HCT116 (cell line): ENCODE measurements at places on chromosomes 3 and 15. TPM values are rescaled to one million over a fixed set of nuclear protein-coding genes. Genes with fewer than 3 reads are reported as not detected.

DNA sequence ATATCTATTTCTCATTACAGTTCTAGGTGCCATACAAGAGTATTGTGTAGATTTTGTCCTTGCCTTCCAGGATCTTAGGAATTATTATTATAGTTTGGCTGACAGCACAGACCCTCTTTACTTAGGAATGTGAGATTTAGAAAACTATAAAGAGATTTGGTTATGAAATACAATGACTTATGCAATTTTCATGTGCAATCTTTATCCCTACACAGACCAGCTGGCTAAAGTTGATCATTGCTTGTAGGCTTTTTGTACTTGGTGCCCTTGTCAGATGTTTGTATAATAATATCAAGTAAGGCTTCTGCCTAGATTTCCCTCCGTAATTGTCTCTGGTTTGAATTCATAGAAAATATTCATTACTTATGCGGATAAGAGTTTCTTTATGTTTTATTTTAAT is 174.5 kb upstream of the GAP43 start:
- H3K27ac ChIP-seq = no peak overlapping the region
- no peaks in the 10 kb centered on the region for H3K4me1 ChIP-seq
- DNase-seq = no peak
- no peaks in the 10 kb centered on the region for H3K27me3 ChIP-seq
- no peaks in the 10 kb centered on the region for H3K36me3 ChIP-seq
- H3K4me3 ChIP-seq = no peak overlapping the region

DNA sequence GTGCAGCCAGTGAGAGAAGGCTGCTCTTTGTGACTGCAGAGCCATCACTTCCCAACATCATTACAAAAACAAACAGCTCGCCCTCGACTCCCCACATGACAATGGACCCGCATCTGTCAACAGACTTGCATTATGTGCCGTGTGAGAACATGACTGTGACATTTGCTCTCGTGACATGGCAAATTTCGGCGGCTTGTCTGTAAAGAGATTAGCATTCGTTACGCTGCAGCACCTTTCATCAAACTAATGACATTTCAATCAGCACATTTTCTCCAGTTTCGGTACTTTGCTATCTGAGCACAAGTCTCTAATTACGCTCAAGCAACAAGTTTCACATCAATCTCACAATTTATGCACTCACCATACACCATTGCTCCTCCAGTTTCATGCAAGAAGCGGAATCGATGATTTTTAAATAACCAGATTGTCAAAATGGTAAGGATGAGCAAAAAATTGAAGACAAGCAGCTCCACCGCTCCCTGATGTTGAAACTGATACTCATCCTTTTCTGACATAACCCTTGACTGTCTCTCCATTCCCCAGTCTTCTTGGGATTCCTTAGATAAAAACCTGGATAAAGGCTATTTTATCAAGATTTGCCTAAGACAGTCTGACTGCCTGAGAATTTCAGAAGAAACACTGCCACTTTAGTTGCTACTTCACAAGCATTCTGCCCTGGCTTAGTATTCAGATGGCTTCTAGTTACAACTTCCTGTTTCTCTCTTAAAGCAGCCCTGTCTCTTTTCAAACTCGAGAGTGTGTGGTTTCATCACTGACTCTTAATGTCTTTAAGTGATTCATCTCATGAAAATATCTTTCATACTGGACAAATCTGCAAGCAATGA is at the start of gene SLC9A9:
Gene SLC9A9 (minus strand): TSS at position 682 of the 845 bp plus-strand sequence. CDS start 146 bp downstream, at position 536.
- H3K27me3 ChIP-seq = no peaks in the 10 kb centered on the region
- no peaks in the 10 kb centered on the region for H3K36me3 ChIP-seq
- peak within 1 kb of the TSS; percentile 23 for H3K4me3 ChIP-seq
- no peaks in the 10 kb centered on the region for H3K4me1 ChIP-seq

- no peaks in the 10 kb centered on the region for H3K36me3 ChIP-seq
- no peaks in the 10 kb centered on the region for H3K4me1 ChIP-seq
- no peak overlapping the region for H3K4me3 ChIP-seq
- no peak for DNase-seq
Observed at GRCh38 chr15:36972704-36973103, 127.6 kb downstream of the MEIS2 start.

DNA sequence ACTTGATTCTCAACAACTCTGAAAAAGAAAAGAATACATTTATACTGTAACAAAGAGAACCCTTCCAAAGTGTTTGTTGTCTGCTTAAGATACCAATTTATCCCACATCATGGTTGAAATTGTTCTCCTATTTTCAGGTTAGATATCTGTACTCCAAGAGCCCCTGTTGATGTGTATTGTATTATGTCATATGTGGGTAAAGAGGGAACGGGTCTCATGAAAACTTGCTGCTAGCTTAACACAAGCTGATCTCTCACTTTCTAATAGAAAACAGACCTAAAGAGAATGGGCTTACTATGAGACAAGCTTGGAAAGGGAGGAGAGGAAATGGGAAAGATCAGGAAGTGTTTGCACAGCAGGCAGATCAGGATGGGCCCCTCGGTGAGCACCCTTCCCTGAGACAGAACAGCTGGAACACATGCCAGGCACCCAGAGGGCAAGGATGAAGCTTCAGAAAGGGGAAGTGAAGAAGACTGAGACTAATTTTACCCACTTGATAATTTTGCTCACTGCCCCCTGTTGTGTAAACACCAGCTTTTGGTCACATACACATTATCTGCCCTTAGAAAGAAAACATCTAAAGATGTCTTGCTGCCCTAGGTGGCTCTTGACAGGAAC is 747.9 kb upstream of the CCDC54 start:
- H3K4me3 ChIP-seq = no peak overlapping the region
- H3K27me3 ChIP-seq = no peaks in the 10 kb centered on the region
- no peaks in the 10 kb centered on the region for H3K4me1 ChIP-seq

- no peaks in the 10 kb centered on the region for H3K36me3 ChIP-seq
- H3K27ac ChIP-seq = no peak overlapping the region
- DNase-seq = no peak
- H3K4me3 ChIP-seq = no peak overlapping the region
- no peaks in the 10 kb centered on the region for H3K27me3 ChIP-seq
Observed at GRCh38 chr3:107870943-107871638, 219.7 kb downstream of the CD47 start.

DNA sequence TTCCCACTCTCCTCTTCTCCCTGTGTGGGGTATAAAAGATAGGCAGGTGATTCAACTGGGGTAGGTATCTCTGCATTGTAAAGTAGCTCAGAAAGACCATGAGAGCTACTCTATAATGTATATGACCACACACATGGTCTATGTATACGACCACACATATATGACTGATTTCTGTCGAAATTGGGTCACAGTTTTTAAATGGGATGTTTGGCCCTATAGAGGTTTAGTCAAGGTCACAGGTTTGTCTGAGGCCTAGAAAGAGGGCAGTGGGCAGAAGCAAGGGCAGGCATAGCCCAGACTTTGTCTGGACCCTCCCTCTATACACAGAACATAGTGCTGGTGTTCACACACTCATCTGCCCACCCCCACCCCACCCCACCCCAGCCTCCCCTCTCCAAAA is 4.4 kb downstream of the LAMP3 start:
- H3K27ac ChIP-seq = no peak overlapping the region
- H3K4me1 ChIP-seq = peaks cover 3% of the 10 kb centered on the region; the same call in 1 of the 2 replicates
- DNase-seq = no peak
- H3K27me3 ChIP-seq = no peaks in the 10 kb centered on the region
- H3K4me3 ChIP-seq = no peak overlapping the region
- no peaks in the 10 kb centered on the region for H3K36me3 ChIP-seq

DNA sequence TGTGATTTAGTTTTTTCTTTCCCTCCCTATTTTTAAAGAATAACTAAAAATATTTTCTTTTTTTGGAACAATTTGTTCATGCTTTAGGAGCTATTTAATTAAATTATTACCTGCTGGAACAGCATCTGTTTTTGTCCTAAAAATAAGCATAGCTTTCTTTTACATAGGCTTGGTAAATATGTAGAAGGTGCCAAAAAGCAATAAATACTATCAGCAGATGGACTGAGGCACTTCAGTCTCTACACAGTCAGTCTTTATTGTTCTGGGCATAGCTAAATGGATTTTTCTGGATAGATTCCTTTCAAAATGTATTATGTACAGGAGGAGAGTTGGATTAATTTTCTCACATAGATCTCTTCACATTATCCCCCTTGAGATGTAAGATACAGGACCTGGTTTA is 223.5 kb downstream of the NAALADL2 start:
- H3K27ac ChIP-seq = no peak overlapping the region
- no peak for DNase-seq
- H3K4me3 ChIP-seq = no peak overlapping the region
- H3K4me1 ChIP-seq = no peaks in the 10 kb centered on the region
- no peaks in the 10 kb centered on the region for H3K27me3 ChIP-seq

GRCh38 chr3:16911916-16912315 is 27.2 kb downstream of the PLCL2 start:
- H3K27me3 ChIP-seq = no peaks in the 10 kb centered on the region
- peaks cover 6% of the 10 kb centered on the region for H3K4me1 ChIP-seq
- no peak overlapping the region for H3K27ac ChIP-seq
- no peak overlapping the region for H3K4me3 ChIP-seq
- no peak for DNase-seq
- no peaks in the 10 kb centered on the region for H3K36me3 ChIP-seq

GRCh38 chr3:197376735-197377555 is 78.5 kb upstream of the DLG1 start:
- H3K4me3 ChIP-seq = no peak overlapping the region
- no peaks in the 10 kb centered on the region for H3K27me3 ChIP-seq
- no peak overlapping the region for H3K27ac ChIP-seq
- no peak for DNase-seq
- H3K4me1 ChIP-seq = peaks cover 10% of the 10 kb centered on the region

DNA sequence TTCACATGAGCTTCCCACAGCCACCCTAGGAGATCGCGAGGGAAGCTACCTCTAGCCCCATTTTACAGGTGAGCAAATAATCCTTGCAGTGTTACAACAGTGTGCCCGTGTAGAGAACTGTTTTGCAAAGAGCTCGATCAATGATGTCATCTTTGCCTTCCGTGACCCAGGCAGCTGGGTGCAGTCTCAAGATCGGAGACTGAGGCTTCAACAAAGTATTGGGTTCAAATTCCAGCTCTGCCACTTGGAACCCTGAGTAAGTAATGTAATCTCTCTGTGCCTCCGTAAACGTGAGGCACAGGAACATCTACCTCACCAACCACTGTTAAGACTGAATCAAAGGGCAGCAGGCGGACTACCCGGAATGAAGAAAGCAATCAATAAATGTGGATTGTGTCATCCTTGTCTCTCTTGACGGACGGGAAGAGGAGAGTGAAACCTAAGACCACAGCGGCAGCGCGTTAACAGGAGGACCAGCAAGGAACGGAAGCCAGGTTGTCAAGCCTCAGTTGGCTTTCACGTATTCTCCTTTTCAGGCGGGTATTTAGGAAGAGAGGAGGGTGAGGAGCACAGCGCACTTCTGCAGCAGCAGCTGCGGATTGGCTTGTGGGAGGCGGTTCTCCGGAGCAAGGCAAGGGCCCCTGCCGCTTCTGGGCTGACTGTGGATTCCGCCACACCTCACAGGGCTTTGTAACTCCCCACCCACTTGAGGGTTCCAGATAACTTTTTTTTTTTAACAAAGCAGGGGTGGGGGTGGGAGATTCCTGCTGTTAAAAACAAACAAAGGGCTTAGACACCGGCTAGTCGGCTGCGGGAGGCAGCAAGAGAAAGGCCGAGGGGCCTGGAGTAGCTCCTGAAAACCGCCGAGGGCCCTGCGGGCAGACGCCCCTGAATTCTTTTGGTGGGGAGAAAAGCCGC is 1.5 kb upstream of the SMAD3 start:
- peak overlapping the region; percentile 90 for H3K4me3 ChIP-seq
- peak; percentile 89 for DNase-seq
- H3K4me1 ChIP-seq = peaks cover 54% of the 10 kb centered on the region
- H3K36me3 ChIP-seq = no peaks in the 10 kb centered on the region; the same call in 1 of the 2 replicates
- no peaks in the 10 kb centered on the region for H3K27me3 ChIP-seq

GRCh38 chr3:188389711-188390342 is 235.9 kb downstream of the LPP start:
- no peak overlapping the region for H3K27ac ChIP-seq
- no peaks in the 10 kb centered on the region for H3K36me3 ChIP-seq
- no peak for DNase-seq
- no peaks in the 10 kb centered on the region for H3K27me3 ChIP-seq

- H3K4me3 ChIP-seq = peak within 1 kb of the TSS; percentile 61
- H3K36me3 ChIP-seq = no peaks in the 10 kb centered on the region
- DNase-seq = no peak
- H3K27me3 ChIP-seq = no peaks in the 10 kb centered on the region
- H3K4me1 ChIP-seq = peaks cover 34% of the 10 kb centered on the region
- H3K27ac ChIP-seq = peak within 1 kb of the TSS; percentile 70; the same call in 1 of the 2 replicates
Observed at GRCh38 chr3:50674349-50675178, at the start of gene DOCK3. DOCK3 (plus strand) TSS chr3:50674927; CDS start chr3:50675264, 337 bp downstream.

DNA sequence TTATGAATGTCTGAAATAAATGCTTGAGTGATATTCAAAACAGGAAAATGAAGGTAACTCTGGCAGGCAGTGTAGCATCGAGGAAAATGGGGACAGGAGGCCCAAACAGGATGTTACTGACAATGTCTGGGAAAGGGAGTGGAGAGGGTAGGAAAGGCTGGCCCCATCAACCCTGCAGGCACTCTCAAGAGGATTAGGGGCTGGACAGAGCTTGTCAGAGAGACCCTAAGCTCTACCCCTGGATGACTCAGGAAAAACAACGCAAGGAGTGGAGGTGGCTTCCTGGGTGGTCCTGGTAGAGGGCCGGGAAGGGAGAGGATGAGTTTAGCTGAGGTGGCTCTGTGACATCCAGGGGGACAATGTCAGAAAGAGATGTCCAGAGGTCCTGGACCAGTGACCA is 106.0 kb downstream of the RYK start:
- no peaks in the 10 kb centered on the region for H3K36me3 ChIP-seq
- DNase-seq = no peak
- H3K4me3 ChIP-seq = no peak overlapping the region
- H3K4me1 ChIP-seq = peaks cover 10% of the 10 kb centered on the region; the same call in 1 of the 2 replicates
- H3K27me3 ChIP-seq = no peaks in the 10 kb centered on the region

DNA sequence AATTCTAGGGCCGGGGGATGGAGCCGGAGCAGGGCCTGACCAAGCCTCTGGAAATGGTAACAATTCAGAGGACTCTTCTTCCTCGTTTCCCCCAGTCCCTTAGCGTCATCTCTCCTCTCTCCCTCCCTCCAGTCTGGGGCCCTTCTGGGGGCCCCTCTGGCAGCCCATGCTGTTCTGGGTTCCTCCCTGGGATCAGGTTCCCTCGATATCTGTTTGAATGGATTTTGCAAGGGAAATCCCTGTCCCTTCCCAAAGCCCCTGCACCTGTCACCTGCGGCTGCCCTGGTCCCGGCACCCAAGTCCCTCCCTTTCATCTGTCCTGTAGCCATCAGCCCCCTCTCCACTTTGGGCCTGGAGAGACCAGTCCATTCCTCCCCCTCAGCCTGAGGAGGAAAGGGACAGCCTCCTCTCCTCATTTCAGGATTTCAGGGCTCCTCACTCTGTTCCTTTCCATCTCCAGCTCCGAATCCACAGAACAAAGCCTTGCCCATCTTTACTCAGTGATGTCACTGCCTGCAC is 1.7 kb upstream of the PLCB2 start:
- no peak overlapping the region for H3K27ac ChIP-seq
- peaks cover 8% of the 10 kb centered on the region; the same call in 1 of the 2 replicates for H3K4me1 ChIP-seq
- no peak for DNase-seq
- H3K36me3 ChIP-seq = no peaks in the 10 kb centered on the region
- 0 out of 2 replicates have a peak, but pooled peaks cover 6% of the 10 kb centered on the region for H3K27me3 ChIP-seq

GRCh38 chr15:60315878-60316277 is 81.9 kb downstream of the ANXA2 start:
- no peak for DNase-seq
- no peaks in the 10 kb centered on the region; the same call in 1 of the 2 replicates for H3K27me3 ChIP-seq
- H3K27ac ChIP-seq = no peak overlapping the region
- H3K4me3 ChIP-seq = no peak overlapping the region
- H3K36me3 ChIP-seq = no peaks in the 10 kb centered on the region
- H3K4me1 ChIP-seq = peaks cover 4% of the 10 kb centered on the region; the same call in 1 of the 2 replicates

Gene HEMK1
- 20.5 TPM for total RNA-seq

Gene ARID3B
- total RNA-seq = 8.1 TPM

Gene PSTPIP1
- total RNA-seq = 0.79 TPM

Gene SLC9C1
- 0.79 TPM for total RNA-seq

Gene KIF7
- 0.12 TPM for total RNA-seq
